ENCODE measurements at places on chromosomes 7 and 10.
A peak's percentile ranks its signal among the peaks of the same experiment; 100 is the strongest.

- DNase-seq: no peak
Observed at GRCh38 chr7:157925383-157925875, 588.6 kb downstream of the DNAJB6 start.

DNA sequence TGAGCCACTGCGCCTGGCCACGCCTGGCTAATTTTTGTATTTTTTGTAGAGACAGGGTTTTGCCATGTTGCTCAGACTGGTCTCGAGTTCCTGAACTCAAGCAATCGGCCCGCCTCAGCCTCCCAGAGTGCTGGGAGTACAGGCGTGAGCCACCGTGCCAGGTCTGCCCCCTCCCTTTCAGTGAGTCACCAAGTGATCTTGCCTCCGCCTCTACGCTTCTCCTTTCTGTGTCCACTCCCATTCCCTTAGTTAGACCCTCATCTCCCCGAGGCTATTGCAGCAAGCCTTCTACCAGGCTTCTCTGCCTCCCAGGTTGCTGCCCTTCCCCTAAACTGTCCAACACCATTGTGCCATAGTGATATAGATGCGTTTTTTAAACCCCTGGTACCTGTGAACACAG is 32.9 kb downstream of the CDC123 start:
- DNase-seq: no peak

- DNase-seq: no peak
Observed at GRCh38 chr7:143980746-143981510, 19.2 kb upstream of the OR6B1 start.

DNA sequence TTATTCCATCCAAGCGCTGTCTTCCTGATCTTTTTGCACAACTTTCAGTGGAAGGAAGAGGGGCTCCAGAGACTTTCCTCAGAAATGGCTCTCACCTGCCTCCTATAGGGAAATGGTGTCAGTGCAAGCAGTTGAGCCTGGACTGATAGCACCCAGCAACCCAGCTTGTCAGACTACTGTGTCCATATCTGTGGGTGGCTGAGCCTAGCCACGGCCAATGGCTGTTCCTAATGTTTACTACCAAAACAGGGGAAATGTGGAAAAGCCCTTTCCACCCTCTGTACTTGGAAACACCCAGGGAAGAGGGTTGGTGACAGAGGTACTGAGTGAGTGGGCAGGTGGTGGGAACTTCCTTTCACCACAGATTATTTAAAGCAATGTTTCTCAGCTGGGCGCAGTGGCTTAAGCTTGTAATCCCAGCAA is 4.3 kb upstream of the YKT6 start:
- peak; percentile 18 for DNase-seq

DNA sequence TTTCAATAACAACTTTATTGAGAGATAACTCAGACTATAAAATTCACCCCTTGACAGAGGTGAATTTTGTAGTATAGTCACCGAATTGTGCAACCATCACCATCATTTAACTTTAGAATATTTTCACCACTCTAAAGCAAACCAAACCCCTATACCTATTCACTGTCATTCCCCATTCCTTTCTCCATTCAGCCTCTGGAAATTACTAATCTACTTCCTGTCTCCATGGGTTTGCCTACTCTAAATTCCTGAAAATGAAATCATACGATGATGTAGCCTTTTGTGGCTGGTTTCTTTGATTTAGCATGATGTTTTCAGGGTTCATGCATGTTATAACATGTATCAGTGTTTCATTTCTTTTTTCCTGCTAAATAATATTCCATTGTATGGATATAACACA is 15.6 kb upstream of the LMTK2 start:
- no peak for DNase-seq

DNA sequence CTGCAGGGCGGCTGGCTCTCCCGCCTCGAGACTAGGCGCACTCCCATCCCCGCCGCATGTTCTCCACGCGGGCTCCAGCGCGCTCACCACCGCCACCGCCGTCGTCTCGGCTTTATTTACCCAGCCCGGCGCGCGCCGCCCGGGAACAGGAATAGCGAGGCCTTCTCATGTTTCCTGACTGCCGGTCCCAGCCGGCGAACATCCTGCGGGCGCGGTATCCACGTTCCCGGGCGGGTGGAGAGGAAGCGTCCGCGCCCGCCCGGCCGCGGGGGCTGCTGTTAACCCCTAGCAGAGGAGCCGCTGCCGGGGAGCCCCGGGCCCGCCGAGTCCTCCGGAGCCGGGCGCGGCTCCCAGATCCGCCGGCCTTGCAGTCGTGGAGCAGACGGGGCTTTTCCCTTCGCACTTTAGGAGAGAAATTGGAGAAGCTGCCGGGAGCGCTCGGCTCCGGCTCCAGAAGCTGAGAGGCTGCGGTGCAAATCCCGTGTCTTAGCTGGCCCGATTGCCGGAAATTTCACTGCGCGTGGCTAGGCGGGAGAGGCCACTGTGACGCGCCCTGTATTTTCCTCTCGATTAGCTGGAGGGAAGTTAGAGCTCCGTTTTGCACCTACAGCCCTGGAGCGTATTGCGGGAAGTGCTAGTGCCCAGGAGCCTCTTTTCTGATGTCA is at the start of gene MKX:
TSS of gene MKX (minus strand) at position 88 of the 665 bp plus-strand sequence. CDS start 2,404 bp downstream, outside the sequence.
- no peak for DNase-seq

DNA sequence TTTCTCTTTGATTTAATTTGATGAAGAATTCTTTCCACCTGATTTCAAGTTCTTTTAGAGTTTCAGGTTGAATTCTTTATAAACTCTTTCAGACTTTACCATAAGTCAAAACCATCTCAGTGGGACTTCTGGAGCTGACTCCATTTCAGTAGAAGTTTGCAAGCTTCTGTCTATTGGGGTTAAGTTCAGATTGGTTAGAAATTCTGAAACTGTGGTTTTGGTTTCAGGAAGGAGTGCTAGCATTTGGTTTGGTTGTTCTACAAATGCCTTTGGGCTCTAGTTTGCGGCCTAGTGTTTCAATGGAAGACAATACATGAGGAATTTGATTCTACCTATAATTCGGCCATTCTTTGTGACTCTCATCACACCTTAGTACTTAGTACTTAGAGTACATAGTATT is 176.8 kb upstream of the RHOBTB1 start:
- no peak for DNase-seq

GRCh38 chr10:35299016-35299415 is 37.3 kb upstream of the CCNY start:
- DNase-seq: no peak

DNA sequence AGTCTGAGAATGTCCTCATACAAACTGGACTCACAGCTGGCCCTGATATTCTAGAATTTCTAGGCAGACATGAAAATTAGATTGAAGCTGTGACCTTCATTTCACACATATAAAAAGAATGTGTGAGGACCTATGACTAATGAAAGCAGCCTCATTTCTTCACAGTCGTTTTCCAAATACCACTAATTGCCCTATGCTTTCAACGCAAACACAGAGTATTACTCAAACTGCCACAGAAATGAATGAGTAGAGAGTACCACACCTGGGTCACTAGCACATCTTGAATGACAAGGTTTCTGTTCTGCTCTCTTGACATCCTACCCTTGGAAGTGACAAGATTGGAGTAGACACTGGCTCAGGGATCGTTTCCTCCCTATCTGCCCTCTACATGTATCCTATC is 142.4 kb downstream of the C1GALT1 start:
- DNase-seq: no peak

DNA sequence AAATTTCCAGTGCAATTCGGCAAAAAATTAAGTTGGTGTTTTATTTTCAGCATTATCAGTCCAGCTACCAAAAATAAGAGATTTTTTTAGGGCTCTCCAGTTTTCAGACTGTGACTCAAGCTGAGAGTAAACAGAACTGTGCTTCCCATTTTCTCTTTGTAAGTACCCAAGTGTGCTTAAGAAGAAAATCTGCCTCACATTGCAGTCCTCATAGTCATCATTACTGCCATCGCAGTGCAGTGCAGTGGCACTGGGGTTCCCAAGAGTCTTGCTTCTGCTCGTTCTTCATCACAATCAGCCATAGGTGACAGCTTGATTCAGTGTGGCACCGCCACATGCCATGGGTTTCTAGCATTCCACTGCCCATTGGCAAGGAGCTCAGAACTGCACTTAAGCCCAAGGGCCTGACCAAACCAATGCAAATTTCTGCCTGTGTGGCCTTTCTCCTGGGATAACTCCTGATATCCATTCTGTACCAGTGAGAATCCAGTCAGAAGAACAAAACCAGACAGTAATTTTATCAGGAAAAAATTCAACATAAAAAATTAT is 25.6 kb upstream of the ERCC6 start:
- no peak for DNase-seq

- no peak for DNase-seq
Observed at GRCh38 chr10:7956508-7956907, 98.0 kb upstream of the GATA3 start.

DNA sequence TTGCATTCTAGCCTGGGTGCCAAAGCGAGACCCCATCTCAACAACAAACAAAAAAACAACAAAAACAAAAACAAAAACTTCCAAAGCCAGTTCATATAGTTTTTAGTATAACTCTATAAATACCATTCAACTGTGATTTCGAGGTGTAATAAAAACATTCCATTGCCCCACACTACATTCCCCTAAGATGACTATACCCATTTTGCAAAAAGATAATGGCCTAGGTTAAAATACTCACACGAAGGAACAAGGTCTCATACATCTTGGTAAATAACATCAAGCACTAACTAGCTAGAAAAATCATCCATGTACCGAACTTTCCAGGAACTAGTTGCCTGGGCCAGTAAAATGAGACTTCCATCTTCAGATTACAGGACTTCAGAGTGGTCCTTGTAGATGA is 55.4 kb downstream of the GLI3 start:
- no peak for DNase-seq

DNA sequence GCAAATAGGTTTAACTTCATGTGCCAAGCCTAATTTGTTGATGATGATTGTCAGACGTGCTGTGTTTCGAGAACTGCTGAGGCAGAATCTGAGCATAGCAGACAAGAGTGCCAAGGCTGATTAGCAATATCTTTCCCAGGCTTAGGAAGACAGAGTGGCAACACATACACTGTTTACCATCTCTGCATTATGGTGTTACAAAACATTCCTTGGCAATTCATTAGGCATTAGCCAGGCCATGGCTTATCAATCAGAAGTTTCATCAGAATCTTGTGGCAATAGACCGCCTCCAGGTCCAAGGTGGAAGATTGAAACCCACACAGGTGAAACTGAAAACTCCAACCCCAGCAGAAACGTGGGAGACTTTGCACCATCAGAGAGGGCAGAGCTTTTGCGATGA is 148.5 kb downstream of the AOAH start:
- no peak for DNase-seq

- DNase-seq: no peak
Observed at GRCh38 chr10:65090991-65091390, 1569.8 kb downstream of the REEP3 start.

GRCh38 chr7:121562259-121562658 is 166.2 kb upstream of the FAM3C start:
- DNase-seq: no peak

DNA sequence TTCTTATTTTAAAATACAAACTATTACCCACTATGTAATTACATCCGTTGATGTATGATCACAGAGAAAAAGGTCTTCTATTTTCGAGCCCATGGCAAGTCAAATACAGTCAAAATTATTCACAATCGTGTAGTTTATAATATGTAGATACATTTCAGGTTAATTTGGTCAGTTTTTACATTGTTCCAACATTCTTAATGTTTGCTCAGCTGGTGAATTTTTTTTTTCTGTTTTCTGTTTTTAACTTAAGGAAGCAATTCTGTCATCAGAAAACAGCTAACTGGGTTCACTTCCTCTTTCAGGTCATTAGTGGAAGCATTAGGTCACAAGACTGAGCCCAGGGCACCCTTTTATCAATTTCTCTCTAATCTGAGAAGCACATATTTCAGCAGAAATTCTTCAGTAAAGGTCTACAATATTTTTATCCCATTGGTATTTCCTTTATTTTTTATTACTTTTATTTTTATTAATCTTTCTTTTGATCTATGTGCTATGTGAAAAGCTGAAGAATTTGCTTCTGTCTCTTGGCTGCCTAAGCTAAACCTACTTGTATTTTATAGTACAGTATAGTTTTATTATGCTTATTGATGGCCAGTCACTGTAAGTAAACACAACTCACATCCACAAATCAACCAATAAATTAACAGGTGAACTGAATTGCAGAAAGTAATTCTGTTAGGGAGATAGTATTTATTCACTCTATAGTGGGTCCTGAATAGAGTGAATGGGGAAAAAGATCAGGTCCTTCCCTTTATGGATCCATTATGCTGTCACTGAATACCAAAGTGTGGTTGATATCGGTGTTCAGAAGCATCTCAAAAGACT is 84.6 kb downstream of the ICA1 start:
- DNase-seq: no peak

DNA sequence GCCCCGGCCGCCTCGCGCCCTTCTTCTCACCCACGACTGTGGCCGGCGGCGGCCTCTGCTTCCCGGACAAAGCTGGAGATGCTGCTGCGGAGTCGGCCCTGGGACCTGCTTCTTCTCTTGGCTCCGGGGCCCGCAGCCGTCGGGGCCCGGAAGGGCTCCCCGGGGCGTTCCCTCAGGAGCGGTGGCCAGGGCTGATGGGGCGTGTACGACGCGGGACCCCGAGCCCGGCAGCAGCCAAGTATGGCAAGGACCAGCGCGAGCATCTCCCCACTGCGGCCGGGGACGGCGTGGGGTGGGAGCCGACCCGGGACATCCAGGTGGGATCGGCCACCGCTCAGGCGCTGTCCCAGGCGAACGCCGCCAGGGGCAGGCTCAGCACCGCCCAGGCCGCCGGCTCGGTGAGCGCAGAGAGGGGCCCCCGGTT is 27.6 kb upstream of the BMS1 start:
- no peak for DNase-seq

GRCh38 chr10:47054974-47055373 is 143.7 kb downstream of the PTPN20 start:
- DNase-seq: no peak

GRCh38 chr10:130817046-130817624 is 494.4 kb downstream of the TCERG1L start:
- no peak for DNase-seq

- DNase-seq: no peak
Observed at GRCh38 chr10:85643845-85644525, 722.6 kb downstream of the GRID1 start.

DNA sequence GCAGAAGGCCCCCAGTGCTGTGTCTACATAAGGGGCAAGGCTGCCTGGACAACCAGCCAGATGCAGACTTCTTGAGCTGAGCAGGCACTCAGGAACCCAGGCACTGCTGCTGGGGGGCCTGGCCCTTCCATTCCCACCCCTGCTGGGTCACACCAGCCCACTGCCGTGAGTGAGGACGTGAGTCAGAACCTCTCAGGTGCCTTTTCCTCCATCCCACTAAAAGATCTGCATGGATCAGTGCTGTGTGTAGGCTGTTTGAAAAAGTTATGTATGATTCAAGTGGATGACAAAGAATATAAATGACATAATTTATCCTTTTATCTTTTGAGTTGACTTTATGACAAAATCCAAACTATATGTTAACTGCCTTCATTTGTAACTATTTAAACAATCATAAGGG is 499.3 kb downstream of the INHBA start:
- no peak for DNase-seq

DNA sequence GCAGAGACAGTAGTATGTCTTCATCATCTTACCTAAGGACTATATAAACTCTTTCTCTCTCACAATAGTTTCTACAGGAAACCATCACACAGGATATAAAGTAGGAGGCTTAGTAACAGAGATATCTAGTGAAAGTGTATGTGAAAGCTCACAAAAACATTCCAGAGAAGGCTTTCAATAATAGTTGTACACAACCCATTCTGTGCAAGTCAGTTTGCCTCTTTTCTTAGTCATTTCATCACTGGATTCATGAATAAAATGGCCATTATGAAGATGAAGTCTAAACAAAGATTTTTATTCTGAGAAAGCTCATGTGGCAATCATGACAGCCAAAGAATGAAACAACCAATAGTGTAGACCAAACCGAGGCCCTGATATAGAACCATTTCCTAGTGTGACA is 178.8 kb downstream of the GNAT3 start:
- no peak for DNase-seq

All from DMS79 (cell line).